Cerebellum (tissue), 4 donors: ENCODE measurements at places on chromosomes 6 and 20. TPM values are rescaled to one million over a fixed set of nuclear protein-coding genes. Genes with fewer than 3 reads are reported as not detected.

- no peak for DNase-seq
Observed at GRCh38 chr20:4021906-4022305, 6.5 kb upstream of the RNF24 start.

Gene IPCEF1
- total RNA-seq = 4.4 TPM

Gene POM121L2
- total RNA-seq = not detected

DNA sequence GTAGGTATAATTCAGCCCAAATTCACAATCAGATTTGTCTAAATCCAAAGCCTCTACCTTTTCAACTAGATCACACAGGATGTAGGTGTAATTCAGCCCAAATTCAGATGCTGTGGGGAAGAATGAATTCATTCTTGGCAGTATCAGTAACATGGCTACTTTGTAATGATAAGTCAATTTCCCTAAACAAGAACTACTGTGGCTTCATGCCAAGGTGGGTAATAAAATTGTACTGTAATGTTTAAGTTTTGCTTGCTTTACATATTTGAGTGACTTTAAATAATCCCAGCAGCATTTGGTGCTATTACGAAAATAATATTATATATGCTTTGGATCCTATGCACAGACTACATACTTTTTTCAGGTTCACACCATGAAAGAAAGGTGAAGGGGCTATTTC lies 239.1 kb downstream of the HDGFL1 start:
- no peak for DNase-seq

DNA sequence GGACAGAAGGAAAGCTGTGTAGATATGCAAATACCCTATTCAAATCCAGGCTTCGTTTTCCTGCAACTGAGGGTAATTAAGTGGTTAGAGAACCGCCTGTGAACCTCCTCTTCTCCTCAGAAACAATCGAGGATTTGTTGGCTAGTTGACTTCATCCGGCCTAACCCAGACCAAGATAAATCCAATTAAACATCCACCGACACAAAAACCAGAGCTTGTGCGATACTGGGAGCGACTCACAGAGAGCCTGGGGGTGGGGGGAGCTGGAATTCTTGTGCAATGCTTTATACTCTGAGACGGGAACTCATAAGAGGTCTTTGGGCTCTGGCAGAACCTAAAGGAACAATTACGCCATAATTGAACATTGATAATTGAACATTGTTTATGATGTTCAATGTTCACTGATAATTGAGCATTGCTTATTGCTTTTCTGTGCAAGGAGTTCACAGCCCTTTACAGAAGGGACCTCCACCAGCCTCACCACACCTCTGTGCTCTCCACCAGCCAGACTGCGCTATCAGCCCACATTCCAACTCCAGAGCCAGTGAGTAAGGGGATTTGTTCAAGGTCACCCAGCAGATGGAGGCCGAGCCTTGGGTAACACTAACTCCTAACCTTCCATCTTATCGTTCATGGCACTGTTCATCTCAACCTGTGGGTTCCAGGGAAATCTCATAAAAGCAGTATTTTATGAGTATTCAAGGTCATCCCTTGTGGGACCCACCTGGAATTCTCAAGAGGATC lies 429.6 kb upstream of the JARID2 start:
- DNase-seq = no peak

DNA sequence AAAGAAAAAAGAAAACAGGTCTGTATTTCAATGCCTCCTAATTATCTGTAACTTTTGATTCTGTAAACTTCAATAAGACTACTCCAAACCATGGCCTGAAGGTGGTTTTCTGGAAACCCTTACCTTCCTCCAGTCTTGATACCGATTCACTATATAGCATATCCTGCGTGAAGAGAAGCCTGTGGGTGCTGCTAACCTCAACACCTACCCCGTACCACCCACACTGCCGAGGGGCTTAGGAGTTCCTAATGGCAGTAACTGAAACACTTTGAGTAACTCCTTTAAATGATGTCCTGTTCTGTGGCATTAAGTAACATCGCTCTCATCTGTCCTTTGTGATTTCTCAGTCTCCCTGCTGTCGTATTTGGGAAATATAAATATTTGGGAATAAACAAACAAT lies 104.5 kb upstream of the CARMIL1 start:
- DNase-seq = no peak

- no peak for DNase-seq
Observed at GRCh38 chr6:12150812-12151432, 138.8 kb downstream of the HIVEP1 start.

- DNase-seq = no peak
Observed at GRCh38 chr6:106461084-106461483, 100.6 kb downstream of the CRYBG1 start.

DNA sequence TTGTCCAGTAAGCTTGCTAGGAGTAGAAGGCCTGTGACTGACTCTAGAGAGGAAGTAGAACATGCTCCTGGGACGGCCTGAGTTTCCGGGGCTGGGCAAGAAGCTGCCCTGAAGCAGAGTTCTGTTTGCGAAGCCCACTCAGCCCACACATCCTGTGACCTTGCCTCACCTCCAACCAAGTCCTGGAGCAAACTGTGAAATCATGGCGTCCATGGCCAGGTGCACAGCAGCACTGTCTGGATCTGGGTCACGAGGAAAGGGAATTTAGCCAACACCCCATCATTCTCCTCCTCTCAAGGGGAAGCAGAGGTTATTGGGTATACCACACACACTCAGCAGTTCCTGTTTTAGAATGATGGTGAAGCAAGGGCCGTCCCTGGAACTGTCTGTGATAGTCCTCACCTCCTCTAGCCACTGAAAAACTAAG lies 87.5 kb downstream of the CRYBG1 start:
- no peak for DNase-seq

DNA sequence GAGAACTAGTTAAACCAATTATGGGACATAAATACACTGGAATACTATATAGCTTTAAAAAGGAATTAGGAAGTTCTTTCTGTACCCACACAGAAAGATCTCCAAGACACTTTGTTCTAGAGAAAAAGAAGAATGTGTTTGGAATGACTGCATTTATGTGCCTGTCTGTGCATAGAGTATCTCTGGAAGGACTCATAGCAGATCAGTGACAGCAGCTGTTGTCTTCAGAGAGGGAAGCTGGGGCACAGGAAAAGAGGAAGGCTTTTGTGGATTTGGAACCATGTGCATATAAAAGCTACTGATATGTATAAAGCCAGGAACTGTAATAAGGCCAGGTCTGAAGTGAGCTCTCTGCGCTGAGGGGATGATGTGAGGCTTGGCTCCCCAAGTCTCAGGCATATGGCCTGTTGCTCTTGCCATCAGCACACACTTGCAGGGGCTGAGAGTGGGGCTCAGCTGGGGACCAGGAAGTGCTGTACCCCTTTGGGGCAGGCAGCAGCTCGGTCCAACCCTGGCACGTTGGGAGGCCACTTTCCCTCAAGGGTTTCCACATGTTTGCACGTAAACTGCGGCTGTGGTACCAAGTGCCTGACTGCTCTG lies 31.8 kb upstream of the CCDC167 start:
- peak; percentile 32 for DNase-seq

Gene OVOL2
- not detected for total RNA-seq

Gene SLC17A5
- 19.1 TPM for total RNA-seq

DNA sequence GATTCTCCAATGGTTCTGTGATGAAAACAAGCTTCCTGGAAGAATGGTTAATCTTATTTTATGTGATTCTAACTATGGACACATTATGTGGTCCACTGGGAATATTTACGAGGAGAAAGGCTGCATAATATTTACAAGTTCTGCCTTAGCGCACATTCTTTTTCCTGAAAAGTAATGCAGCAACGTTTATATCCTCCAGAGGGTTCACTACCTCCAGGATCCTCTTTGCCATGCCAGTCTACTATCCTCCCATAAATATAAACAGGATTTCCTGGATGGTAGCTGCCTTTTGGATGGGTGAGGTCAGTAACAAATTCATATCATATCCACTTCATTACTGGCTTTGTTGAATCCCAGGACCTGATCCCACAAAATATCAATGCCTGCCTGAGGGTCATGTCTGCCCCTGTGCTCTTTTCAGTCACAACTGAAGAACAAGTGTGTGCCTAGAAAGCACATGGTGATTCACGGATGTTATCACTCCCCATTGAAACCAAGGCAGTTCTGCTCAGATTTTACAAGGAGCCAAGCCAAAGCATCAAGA lies 30.4 kb downstream of the ADGRF5 start:
- no peak for DNase-seq

DNA sequence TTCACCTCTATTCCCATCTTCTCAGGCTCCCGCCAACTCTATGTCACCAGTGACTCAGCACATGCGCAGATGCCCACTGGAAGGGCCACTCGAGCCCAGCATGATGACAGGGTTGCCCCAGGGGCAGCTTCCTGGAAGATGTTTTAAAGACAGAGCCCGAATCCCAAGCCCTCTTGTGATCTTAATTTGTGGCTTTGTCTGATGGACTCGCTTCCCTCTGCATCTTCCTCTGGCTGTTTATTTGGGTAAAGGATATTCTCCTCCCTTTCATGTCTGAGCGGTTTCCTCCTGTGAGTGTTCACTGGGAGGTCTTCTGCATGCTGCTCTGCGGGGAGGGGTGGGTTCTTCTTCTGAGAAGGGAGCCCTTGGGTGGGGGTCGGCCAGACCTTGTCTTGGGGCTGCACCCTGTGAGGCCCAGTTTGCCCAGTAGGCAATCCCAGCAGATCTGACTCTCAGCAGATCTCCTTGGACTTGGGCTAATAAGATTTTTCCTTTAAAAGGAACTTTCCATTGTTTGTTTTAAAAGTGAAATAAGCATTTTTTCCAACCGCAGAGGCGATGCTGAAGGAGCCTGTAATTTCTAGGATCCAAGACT lies 401.0 kb downstream of the CDC5L start:
- no peak for DNase-seq

DNA sequence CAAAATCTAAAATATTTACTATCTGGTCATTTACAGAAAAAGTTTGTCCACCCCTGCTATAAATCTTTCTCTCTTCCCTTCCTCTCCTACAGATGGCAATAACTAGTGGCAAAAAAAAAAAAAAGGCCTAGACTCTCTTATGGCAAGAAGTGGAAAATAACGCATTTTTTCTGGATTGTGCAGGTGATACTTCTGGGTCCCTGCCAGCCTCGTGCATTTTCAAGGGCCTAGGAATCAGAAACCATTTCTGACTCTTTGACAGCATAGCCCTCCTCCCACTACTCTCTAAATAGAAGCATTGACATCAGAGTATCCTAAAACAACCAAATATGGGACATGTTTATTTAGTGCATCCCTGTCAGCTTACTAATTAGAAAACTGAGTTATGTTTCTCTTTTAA lies 251.0 kb downstream of the KHDC1L start:
- no peak for DNase-seq

- DNase-seq = no peak
Observed at GRCh38 chr6:15369838-15370237, 124.0 kb downstream of the JARID2 start.

DNA sequence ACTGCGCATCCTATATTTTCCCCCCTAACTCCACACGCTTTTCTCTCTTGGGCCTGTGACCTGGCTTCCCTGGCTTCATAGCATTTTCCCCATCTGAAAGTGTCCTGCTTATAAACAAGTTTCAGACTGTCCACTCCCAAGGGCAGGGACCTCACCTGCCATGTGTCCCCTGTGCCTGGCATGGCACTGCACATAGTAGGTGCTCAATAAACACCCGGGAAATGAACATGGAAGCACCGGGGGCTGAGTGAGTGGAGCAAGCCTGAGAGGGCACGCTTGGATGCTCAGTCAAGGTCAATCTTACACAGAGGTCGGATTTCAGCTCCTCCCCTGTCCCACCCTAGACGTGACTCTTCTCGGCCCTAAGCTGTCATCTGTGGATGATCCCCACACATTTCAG lies 96.9 kb downstream of the NFATC2 start:
- DNase-seq = no peak

Gene SNAP25
- total RNA-seq = 79.8 TPM

DNA sequence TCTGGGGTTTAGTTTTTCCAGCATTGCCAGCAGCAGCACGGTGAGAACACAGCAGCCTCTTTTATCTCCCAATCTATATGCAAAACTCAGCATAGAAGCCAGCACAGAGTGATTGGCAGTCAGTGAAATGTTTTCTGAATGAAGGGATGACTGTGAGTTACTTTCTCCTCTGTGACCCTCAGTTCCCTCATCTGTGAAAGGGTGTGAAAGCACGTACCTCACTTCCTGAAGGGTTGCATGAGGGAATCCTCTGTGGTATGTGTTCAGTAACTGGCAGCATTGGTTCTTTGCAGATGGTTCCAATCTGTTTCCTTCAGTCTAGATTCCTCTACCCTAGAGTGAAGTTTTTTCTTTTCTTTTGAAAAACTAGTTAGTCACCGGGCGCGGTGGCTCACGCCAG lies 40.0 kb downstream of the EFCAB8 start:
- DNase-seq = no peak

Gene NKX2-4
- total RNA-seq = not detected

GRCh38 chr20:62590309-62591121 lies 51.8 kb upstream of the SLCO4A1 start:
- DNase-seq = no peak

Gene SLC12A5
- total RNA-seq = 26.0 TPM

- no peak for DNase-seq
Observed at GRCh38 chr6:95280686-95281273, 296.6 kb upstream of the MANEA start.

DNA sequence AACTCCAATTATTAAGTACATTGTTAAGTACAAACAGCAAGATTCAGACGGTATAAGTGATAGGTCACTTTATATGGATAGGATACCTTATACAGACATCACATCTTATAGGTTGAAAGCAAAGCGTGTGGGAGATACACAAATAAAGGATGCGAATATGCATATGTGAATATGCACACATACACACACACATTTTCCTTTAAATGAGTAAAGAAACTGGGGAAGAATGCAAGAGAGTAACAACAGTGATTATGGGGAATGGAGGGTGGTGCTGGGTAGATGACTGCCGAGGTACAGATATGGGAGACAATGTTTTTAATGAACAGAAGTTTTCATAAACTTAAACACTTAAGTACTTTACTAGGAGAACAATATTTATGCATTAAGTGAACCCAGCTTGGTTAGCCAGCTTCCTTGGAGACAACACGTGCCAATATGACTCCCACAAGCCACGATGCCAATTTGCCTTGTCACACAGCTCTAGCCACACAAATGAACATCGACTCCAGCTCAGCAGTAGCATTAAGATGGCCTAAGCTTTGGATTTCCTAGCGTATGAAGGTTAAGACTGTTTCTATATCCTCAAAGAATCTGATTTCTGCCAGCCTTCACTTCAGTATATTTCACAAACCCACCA lies 96.6 kb downstream of the EPB41L2 start:
- DNase-seq = no peak

DNA sequence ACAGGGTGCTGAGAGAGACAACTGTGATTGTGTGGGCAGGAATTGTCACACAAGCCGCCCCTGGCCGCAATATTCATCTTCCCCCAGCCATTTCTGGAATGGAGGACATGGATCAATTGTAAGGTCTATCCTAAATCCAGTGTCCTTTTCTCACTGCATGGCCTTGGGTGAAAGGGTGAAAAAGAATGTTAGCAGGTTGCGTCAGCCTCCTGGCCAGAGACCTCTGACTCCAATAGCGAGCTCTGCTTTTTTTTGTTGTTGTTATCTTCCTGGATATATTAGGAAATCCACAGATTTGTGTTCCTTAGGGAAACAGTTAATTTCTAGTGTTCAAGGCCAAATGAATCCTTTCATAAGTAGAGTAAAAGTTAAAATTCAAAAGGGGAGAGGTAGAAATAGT lies 47.1 kb upstream of the CD83 start:
- no peak for DNase-seq

Gene GABBR1
- total RNA-seq = 133 TPM

Gene SOBP
- total RNA-seq = 30.9 TPM
